ENCODE measurements at places on chromosomes 16 and 17.
A peak's percentile ranks its signal among the peaks of the same experiment; 100 is the strongest.

DNA sequence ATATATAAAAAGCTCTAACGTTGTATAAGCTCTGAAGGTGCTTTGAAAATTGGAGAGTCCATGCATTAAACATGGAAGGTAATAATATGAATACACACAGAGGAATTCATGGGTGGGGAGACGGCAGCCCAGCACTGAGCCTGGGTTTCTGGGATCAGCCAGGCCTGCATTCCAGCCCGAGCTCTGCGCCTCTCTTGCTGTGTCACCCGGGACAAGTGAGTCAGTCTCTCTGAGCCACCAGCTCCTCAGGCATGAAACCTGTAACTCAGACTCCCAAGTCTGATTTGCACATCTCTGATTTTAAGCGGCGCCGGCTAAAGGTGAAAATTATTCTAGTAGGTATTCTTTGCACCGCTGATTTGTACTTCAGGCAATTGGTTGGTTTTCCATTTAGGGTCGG, 238.8 kb downstream of the MRTFB start:
- DNase-seq, result no peak

GRCh38 chr16:53893731-53894435, 189.9 kb downstream of the FTO start:
- DNase-seq, result no peak

GRCh38 chr17:66663041-66663606, 171.8 kb upstream of the CACNG5 start:
- no peak for DNase-seq

DNA sequence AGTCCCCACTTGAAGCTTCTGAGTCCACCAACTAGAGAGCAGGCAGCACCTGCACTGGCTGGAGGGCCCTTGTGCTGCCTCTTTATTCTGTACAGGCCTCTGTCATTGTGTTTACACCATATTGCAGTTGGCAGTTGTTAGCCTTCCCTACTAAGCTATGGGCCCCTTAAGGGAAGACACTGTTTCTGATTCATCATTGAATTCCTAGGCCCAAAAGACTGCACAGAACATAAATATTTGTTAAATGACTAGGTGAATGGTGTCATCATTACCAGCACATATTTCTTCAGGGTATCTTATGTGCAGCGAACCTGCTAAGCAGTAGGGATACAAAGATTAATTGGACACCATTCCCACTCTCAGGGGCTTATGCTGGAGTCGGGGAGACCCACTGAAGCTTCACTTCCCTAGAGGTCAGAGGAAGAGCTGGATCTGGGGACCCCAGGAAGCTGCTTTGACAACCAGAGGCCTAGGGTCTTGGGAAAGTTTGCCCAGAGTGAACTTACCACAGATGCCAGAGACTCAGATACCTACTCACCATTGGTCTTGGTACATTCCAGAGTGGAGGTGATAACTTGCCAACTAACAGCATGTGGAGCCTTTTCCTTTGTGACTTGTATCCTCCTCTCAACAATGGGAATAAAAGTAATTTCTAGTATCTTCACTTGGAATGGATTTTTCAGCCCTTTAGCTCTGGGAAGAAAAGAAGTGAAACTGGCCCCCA, 28.7 kb upstream of the DDX52 start:
- DNase-seq, result no peak

- DNase-seq, result no peak
Measured at GRCh38 chr16:66486199-66486772, 59.2 kb downstream of the BEAN1 start.

DNA sequence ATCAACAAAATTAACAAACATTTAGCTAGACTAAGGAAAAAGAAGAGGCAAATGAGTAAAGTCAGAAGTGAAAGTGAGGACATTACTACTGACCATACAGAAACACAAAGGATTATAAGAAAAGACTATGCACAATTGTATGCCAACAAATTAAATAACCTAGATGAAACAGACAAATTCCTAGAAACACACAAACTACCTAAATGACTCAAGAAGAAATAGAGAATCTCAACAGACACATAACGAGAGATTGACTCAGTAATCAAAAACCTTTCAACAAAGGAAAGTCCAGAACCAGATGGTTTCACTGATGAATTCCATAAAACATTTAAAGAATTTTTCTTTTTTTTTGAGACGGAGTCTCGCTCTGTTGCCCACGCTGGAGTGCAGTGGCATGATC, 35.7 kb upstream of the MYLK3 start:
- peak; percentile 22 for DNase-seq

GRCh38 chr16:47750371-47750770, 289.2 kb downstream of the PHKB start:
- no peak for DNase-seq

DNA sequence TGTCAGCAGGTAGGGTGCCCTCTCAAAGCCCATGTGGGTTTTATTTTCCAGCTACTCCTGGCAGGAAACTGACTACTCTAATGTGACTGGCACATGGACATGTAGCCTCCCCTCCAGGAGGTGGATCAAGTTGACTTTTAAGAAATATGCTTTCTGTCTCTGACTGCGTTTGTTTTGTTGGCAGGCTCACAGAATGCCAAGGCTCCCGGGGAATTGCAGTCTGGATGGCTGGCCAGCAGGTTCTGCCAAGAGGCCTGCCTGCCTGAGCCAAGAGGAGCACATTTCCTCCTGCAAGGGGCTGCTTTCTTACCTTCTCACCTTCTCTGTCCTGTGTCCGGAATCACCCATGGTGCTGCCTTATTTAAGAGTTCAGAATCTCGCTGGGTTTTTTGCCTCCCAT, 217.3 kb upstream of the ERCC4 start:
- no peak for DNase-seq

DNA sequence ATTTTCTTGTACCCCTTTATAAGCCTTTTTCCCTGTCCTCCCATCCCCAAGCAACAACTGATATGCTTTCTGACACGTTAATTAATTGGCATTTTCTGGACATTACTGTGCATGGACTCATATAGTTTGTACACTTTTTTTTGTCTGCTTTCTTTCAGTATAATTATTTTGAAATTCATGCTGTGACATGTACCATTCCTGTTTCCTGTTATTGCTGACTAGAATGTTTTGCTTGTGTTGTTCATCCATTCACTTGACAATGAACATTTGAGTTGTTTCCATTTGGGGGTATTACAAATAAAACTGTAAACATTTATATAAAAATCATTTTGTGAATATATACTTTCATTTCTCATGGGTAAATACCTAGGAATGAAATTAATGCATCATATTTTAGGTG, 50.6 kb downstream of the RBBP6 start:
- DNase-seq, result no peak

- no peak for DNase-seq
Measured at GRCh38 chr16:17365211-17365541, 105.6 kb downstream of the XYLT1 start.

GRCh38 chr16:86375851-86376250, 134.5 kb upstream of the FOXF1 start:
- no peak for DNase-seq

DNA sequence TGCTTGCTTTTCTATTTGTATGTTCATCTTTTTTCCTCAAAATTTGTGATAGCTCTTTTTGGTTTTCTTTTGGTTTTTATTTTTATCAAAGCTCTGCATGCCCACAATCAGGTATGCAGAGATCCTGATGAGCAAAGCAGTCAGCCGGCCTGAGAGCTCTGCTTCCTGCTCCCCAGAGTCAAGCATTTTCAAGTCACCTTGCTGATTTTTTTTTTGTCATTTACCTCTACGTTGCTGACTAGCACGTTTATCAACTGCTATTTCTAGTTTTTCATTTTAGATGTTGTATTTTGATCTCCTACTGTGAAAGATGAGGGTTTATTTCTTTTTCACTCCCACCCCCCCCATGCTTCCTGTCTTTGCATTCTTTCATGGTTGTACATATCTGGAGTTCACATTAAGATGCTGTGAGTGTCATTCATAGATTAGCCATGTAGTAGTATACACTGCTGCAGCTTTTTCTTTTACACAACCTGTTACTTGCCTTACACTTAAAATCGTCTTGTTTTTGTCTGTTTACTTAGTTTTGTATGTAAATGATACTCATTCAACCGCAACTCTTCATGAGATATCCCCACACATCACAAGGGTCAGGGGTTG, 196.2 kb downstream of the LGALS9B start:
- no peak for DNase-seq

GRCh38 chr17:9098242-9098825, 77.0 kb downstream of the NTN1 start:
- DNase-seq, result no peak

DNA sequence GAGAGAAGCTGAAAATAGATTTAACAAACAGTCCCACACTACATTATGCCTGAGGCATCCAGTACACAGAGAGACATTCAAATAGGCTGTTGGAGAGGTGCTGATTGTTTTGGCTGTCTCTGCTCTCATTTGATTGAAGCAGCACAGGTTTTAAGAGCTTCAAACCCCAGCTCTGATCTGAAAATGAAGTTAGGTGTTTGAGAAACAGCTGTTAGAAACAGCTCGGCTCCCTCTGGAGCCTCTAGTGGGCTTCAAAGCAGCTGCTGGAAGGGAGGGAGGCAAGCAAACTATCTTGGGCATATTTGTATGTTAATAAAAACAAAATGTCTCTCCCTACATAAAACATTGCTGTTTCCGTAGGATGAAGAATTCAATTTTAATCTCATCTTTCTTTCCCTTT, 607.3 kb upstream of the GOT2 start:
- no peak for DNase-seq

- DNase-seq, result no peak
Measured at GRCh38 chr17:45784293-45784740, at the start of gene CRHR1. Gene CRHR1 (plus strand): TSS chr17:45784320. CDS start chr17:45784545, 225 bp downstream.

GRCh38 chr17:64614266-64615027, 47.7 kb downstream of the SMURF2 start:
- DNase-seq, result no peak

- no peak for DNase-seq
Measured at GRCh38 chr17:34412534-34412933, 49.5 kb upstream of the CCL1 start.

- no peak for DNase-seq
Measured at GRCh38 chr16:15434425-15435215, at the start of gene BMERB1. Gene BMERB1 (plus strand): TSS chr16:15434588. CDS start chr16:15434654, 66 bp downstream.

DNA sequence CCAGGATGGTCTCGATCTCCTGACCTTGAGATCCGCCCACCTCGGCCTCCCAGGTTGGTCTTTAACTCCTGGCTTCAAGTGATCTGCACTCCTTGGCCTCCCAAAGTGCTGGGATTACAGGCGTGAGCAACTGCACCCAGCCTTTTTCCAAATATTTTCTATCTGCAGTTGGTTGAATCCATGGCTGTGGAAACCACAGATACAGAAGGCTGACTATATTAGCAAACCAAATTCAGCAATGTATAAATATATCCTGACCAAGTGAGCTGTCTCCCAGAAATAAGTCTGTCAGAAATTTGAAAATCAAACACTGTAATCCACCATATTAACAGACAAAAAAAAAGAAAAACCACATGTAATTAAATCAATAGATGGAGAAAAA, 9.6 kb downstream of the CFDP1 start:
- DNase-seq, result no peak

DNA sequence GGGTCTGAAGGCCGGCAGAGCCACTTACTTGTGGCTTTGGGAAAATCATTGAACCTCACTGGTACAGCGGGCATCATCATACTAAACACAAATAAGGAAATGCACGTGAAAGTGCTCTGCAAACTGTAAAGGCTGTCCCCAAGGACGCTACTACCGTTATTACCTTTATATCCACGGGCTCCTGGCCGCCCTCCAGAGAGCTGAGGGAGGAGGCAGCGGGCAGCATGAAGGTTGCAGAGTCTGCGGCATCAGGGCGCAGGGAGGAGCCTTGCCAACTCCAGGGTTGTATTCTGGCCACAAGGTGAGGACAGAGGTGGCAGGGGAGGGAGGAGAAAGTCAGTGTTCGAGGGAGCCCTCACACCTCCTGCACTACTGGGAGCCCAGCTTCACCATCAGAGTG, 68.3 kb upstream of the GCSH start:
- DNase-seq, result no peak

- no peak for DNase-seq
Measured at GRCh38 chr17:8829036-8829941, 30.1 kb upstream of the MFSD6L start.

DNA sequence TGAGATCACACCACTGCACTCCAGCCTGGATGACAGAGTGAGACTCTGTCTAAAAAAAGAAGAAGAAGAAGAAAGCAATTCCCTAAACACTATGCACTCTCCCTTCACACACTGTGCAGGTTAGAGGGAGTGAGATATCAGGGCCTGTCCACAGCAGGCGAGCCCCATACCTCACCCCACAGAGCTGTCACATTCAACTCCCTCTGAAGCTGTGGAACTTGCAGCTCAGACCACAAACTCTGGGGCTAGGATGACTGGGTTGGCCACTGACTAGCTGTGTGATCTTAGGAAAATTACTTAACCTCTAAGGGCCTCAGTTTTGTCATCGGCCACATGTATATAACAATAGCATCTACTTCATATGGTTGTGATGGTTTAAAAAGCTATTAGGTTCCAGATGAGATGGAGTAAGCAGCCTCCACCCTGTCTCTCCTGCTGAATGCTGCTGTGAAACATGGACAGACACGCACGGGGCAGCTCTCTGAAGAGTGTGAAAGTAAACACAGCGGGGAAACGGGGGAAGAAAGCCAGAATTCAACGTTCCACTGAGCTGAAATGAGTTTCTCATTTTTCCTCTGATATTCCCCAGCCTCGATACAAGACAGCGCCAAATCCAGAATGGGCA, 13.6 kb upstream of the PYY start:
- DNase-seq, result no peak

DNA sequence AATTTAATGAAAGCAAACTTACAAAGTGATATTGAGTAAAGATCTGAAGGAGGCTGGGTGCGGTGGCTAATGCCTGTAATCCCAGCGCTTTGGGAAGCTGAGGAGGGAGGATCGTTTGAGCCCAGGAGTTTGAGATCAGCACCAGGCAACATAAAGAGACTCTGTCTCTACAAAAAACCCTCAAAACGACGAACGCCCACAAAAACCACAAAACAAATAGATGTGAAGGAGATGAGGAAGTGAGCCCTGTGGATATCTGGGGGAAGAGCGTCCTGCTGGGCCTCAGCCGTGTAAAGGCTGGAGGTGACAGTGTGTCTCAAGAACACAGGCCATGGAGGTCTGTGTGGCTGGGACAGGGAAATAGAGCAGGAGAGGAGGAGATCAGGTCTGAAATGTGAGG, 68.8 kb downstream of the ITFG1 start:
- peak; percentile 94 for DNase-seq

DNA sequence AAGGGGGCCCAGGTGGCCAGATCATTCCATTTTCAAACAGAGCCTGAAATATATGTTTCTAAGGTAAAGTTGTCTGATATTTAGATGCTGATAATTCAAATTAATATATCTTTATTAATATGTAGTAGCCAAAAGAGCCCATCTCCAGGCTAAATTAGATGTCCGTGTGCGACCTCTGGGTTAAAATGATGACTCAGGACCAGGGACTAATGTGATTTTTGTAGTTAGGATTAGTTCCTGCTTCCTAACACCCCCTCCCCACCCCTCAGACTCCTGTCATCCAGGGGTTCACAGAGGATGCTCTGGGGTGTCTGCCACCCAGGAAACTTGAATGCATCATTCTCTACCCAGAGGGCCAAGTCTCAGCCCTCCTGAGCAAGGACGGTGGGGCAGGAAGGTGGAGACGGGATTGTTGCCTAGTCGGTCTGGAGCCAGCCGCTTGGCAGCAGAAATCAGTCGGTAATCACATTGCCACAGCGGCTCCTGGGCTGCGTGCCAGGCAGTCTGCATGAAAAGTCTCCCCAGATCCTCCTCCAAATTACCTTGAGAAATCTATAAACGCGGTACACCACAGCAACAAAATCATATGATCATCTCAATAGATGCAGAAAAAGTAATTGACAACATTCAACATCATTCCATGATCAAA, 29.8 kb downstream of the CNGB1 start:
- no peak for DNase-seq
